Kasumi-1 (cell line): ENCODE measurements at places on chromosomes 1 and 21.

DNA sequence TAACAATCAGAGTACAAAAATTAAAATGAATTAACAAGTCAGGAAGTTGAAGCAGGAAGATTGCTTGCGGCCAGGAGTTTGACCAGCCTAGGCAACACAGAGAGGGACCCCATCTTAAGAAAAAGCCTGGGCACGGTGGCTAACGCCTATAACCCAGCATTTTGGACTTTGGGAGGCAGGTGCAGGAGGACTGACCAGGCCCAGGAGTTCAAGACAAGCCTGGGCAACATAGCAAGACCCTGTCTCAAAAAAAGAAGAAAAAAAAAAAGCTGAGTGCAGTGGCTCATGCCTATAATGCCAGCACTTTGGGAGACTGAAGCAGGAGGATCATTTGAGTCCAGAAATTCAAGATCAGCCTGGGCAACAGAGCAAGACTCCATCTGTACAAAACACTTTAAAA, 38.5 kb downstream of the TESK2 start:
- DNase-seq: no peak

GRCh38 chr1:1421907-1422464, 910 bp upstream of the ANKRD65 start:
- no peak for DNase-seq

GRCh38 chr1:43531107-43531905, 623 bp downstream of the PTPRF start:
- no peak for DNase-seq

DNA sequence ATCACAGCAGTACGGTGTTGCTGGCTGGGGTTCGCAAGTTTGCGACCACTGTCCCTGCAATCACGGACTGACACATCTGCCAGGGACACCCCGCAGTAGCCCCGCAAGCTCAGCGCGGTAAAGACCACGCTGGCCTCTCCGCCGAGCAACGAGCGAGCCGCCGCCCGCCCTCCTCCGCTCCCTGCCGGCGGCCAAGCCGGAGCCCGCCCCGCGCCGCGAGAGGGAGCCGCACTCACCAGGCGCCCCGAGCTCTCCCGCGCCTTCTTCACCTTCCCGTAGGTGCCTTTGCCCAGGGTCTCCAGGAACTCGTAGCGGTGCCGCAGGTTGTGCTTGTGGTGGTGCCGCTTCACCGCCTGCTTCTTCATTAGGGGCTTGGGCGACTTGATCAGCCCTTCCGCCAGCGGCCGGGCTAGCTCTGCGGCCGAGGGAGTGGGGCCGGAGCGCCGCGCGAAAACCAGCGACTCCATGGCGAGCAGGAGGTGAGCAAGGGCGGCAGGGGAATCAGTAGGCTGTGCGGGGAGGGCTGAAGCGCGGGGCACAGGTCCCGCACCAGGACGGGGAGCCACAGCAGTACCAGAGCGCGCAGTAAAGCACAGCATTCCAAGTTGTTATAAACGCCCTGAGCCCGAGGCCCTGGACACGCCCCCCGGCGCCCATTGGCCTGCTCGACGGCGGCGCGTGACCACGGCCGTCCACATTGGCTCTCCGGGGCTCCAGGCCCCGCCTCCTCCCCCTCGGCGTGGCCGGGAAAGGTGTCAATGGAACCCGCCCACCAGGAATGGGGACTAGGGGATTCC, at the start of gene NUAK2:
Gene NUAK2 (minus strand): TSS at position 584 of the 797 bp plus-strand sequence. CDS start 117 bp downstream, at position 467.
- no peak for DNase-seq

DNA sequence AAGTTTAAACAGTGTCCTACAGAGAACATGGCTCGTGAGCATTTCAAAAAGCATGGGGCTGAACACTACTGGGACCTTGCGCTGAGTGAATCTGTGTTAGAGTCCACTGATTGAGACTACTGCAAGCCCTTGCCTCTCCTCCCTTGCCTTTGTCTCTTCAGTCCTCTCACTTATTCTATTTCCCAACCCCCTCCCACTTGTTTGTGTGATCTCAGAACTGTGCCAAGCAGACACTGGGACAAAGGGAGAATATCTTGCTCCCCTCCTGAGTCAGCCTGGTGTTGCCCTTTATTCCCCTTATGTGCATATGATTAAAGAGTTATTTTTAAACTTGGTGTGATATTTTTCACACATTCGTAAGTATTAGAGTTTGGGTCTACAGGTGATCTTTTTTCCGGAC, 11.1 kb upstream of the RPRD2 start:
- DNase-seq: no peak

DNA sequence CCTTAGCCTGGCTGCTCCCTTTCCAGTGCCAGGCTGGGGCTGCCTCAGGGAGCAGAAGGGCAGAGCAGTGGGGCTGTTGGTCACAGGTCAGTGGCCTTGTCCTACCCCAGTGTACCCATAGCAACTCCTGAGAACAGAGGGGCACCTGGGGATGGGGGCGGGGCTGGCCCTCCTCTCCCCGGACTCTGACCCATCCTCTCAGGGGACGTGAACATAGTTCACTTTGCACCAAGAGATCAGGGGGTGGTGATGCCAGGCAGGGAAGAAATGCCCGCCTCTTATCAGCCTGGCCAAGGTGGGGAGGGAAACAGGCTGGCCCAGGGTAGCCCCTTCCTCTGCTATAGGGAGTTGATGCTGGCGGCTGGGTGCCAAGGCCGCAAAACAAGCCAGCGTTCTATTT, 4.9 kb downstream of the ETNK2 start:
- DNase-seq: no peak

DNA sequence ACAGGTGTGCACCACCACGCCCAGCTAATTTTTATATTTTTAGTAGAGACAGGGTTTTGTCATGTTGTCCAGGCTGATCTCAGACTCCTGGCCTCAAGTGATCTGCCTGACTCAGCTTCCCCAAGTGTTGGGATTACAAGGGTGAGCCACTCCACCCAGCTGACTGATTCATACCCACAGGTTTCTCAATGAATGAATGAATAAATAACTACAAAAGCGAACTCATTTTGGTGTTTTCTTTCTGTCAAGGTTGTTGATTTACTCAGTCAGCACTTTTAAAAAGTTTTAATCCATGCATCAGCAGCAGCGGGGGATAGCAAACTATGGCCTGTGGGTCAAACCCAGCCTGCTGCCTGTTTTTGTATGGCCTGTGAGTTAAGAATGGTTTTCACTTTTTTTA, 217.5 kb downstream of the FAF1 start:
- DNase-seq: no peak

DNA sequence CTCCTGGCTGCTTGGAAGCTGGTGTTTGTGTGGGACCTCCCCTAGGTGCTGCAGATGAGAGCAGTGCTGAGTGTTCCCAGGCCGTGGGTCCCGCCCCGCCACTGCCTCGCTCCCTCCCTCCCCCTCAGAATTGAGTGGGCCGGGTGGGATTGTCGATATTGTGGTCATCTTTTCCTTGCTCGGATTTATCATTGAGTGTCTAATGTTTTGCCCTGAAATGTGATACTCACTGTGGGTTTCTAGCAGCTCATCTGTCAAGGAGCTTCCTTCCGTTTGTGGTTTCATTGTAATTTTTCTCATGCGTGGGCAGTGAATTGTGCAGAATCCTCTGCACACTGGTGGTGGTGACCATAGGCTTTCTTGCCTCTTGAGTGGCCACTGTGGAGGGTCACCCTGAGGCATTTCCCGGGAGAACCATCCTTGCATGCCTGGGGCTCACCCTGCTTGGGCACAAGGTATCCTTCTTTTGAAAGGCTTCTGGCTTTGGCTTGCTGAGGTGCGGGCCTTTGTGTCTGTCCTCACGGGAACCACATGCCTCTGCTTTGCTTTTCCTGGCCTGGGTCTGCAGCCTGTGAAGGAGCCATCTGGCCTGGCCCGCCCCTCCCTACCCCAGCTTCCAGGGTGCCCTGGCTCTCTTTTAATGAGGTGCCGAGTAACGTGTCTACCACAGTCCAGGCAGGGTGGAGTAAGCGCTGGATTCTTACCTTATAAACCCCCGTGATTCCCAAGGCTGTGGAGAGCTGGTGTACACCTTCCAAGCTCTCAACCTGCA, 25.6 kb downstream of the SLX9 start:
- peak; percentile 49 for DNase-seq

- DNase-seq: no peak
These were observed at the start of gene SELENBP1 for GRCh38 chr1:151372058-151372934. Gene SELENBP1 (minus strand): TSS chr1:151372705. CDS start chr1:151372641, 64 bp downstream.

GRCh38 chr1:47340227-47340626, 6.6 kb downstream of the CMPK1 start:
- DNase-seq: no peak

- DNase-seq: no peak
These were observed 80.8 kb upstream of the GCLM start for GRCh38 chr1:93990010-93990409.

DNA sequence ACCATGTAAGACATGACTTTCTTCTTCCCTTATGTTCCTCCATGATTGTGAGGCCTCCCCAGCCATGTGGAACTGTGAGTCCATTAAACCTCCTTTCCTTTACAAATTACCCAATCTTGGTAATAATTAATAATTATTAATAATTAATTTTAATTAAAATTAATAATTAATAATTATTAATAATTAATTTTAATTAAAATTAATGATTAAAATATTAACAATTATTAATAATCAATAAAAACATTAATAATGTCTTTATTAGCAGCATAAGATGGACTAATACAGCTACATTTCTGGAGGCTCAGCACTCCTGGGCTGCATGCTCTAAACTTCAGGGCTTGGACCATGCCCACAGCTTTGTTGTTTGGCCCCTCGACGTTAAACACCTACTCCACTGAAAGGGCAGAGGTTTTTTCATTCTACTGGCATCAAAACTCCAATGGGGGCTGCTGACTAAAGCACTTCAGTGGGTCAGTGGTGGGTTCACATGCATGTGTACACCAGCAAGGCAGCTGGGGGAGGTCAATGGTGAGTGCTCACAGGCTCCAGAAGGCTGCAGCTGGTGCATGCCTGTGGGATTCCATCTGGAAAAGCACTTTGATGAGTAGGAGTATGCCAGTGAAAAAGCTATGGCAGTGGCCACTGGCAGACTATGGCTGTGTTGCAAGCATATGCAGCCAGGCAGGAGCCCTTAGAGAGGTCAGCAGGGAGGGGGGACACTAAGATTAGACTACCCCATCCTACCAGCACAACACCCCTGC, 561.3 kb downstream of the NCAM2 start:
- no peak for DNase-seq

- no peak for DNase-seq
These were observed 102.7 kb upstream of the CD55 start for GRCh38 chr1:207218512-207219362.

GRCh38 chr1:6260433-6260934, 414 bp downstream of the GPR153 start:
- no peak for DNase-seq

DNA sequence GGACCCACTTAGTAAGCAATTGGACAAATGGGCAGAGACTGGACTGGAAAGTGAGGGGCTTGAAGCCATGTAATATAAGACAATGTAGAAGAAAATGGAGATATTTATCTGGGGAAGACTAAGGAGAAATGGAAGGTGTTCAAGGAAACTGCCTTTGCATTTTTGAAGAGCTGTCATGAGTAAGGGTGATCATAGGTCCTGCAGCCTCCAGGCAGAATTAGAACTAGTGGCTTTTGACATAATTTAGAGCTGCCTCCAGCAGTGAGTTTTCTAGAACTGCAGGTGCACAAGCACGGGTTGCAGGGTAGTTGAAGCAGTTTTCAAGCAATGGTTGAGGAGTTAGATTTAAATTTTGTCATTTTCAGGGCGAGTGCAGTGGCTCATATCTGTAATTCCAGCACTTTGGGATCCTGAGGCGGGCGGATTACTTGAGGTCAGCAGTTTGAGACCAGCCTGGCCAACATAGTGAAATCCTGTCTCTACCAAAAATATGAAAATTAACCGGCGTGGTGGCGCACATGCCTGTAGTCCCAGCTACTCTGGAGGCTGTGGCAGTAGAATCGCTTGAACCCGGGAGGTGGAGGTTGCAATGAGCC, 3.7 kb upstream of the CDC14A start:
- no peak for DNase-seq

- DNase-seq: no peak
These were observed 56.0 kb upstream of the NTPCR start for GRCh38 chr1:232894436-232894835.

DNA sequence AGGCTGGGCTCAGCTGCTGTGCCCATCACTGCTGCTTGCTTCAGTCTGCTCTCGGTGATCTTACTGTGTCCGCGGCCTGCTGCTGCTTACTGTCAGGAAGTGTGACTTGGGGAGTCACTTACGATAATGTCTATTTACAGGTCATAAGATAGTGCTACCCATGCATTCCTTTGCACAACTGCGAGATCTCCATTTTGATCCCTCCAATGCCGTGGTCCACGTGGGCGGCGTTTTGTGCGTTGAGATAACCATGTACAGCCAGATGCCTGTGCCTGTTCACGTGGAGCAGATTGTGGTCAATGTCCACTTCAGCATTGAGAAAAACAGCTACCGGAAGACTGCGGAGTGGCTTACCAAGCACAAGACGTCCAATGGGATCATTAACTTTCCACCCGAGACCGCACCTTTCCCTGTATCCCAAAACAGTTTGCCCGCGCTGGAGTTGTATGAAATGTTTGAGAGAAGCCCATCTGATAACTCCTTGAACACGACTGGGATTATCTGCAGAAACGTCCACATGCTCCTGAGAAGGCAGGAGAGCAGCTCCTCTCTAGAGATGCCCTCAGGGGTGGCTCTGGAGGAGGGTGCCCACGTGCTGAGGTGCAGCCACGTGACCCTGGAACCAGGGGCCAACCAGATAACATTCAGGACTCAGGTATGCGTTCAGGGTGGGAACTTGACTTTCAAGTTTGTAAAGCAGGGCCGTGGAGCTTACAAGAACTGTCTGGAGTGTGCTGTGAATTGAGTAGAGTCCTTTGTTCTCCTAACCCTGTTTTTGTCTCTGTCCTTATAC, 24.4 kb upstream of the PWP2 start:
- DNase-seq: no peak

DNA sequence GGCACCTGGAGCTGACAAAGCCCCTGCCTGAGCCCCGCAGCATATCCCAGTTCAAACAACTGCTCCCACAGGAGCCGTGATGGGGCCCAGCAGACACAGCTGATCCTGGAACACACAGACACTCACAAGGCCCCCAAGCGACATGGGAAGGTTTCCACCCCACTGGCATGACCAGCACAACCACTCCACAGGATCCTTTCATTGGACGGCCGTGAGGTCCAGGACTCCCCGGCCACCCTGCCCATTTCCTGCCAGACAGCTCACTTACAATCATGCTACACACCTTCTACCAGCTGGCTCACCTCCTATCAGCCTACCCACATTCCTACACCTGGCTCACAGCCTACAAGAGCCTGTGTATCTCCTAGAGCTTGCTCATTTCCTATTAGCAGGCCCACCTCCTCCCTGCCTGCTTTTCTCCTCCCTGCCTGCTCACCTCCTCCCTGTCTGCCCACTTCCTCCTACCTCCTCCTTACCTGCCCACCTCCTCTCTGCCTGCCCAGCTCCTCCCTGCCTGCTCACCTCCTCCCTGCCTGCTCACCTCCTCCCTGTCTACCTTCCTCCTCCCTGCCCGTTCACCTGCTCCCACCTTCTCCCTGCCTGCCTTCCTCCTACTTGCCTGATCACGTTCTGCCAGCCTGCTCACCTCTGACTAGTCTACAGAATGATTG, 73.9 kb downstream of the MATN1 start:
- no peak for DNase-seq

GRCh38 chr1:40362699-40363098, 10.8 kb upstream of the SMAP2 start:
- no peak for DNase-seq

GRCh38 chr1:188941986-188942385, 1535.7 kb downstream of the BRINP3 start:
- DNase-seq: no peak

- DNase-seq: no peak
These were observed 336.6 kb upstream of the LYPLAL1 start for GRCh38 chr1:218837051-218837450.

GRCh38 chr1:41882486-41882885, 36.2 kb downstream of the HIVEP3 start:
- DNase-seq: no peak

- DNase-seq: no peak
These were observed 9.9 kb downstream of the ATP1A1 start for GRCh38 chr1:116382857-116383483.

GRCh38 chr1:115496904-115497527, 144.8 kb upstream of the VANGL1 start:
- no peak for DNase-seq
